PC-9 (cell line): ENCODE measurements at places on chromosomes 1 and 21. TPM values are rescaled to one million over a fixed set of nuclear protein-coding genes. Genes with fewer than 3 reads are reported as not detected.

GRCh38 chr1:55700359-55701130 lies 485.4 kb upstream of the USP24 start:
- no peaks in the 10 kb centered on the region for H3K27me3 ChIP-seq
- no peak overlapping the region for H3K27ac ChIP-seq
- no peaks in the 10 kb centered on the region for H3K36me3 ChIP-seq
- no peaks in the 10 kb centered on the region for H3K4me1 ChIP-seq

- no peak overlapping the region for H3K27ac ChIP-seq
- H3K4me1 ChIP-seq, result peaks cover 11% of the 10 kb centered on the region
- H3K36me3 ChIP-seq, result no peaks in the 10 kb centered on the region
- no peaks in the 10 kb centered on the region for H3K27me3 ChIP-seq
- no peak overlapping the region for H3K4me3 ChIP-seq
- DNase-seq, result no peak
Observed at GRCh38 chr1:207404849-207405525, 49.1 kb upstream of the CR2 start.

The SPRR2G gene
- not detected in 2 replicates for total RNA-seq

GRCh38 chr21:36945496-36946138 lies 20.9 kb downstream of the HLCS start:
- DNase-seq, result no peak
- no peaks in the 10 kb centered on the region for H3K4me1 ChIP-seq
- no peak overlapping the region for H3K27ac ChIP-seq
- H3K4me3 ChIP-seq, result no peak overlapping the region

DNA sequence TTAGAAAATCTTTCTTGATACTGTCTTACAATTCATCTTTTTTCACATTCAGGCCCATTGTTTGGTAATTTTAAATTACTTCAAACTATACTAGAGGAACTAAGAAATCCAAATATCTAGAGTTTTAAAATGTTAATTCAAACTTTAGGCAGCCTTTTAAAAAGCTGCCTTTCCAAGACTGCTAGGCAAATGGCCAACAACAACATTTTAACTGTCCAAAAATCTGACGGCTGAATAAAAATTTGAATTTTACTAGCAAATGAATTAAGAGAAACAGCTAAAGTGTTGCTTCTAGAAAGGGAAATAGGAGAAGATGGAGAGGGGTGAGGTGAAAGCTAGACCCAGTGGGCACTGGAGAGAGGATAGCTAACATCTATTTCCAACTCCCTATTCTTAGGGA lies 17.2 kb downstream of the DPYD start:
- no peak overlapping the region for H3K4me3 ChIP-seq
- peaks cover 17% of the 10 kb centered on the region for H3K4me1 ChIP-seq
- no peaks in the 10 kb centered on the region for H3K36me3 ChIP-seq
- DNase-seq, result no peak

The TMPRSS2 gene
- total RNA-seq, result 0.61 and 0.78 TPM in 2 replicates

The GPR153 gene
- total RNA-seq, result 7.9 and 8.0 TPM in 2 replicates

The TRAPPC10 gene
- total RNA-seq, result 24.0 and 27.2 TPM in 2 replicates

GRCh38 chr1:181424786-181425403 lies 58.4 kb upstream of the CACNA1E start:
- H3K36me3 ChIP-seq, result no peaks in the 10 kb centered on the region
- peak; percentile 60 for DNase-seq
- H3K27me3 ChIP-seq, result peaks cover 15% of the 10 kb centered on the region; the same call in 1 of the 2 replicates

- no peaks in the 10 kb centered on the region for H3K36me3 ChIP-seq
- DNase-seq, result no peak
- no peak overlapping the region for H3K4me3 ChIP-seq
- no peaks in the 10 kb centered on the region for H3K4me1 ChIP-seq
- no peak overlapping the region for H3K27ac ChIP-seq
Observed at GRCh38 chr1:66285618-66286270, 248.2 kb upstream of the SGIP1 start.

- DNase-seq, result no peak
- H3K27me3 ChIP-seq, result peaks cover 39% of the 10 kb centered on the region
- no peaks in the 10 kb centered on the region for H3K4me1 ChIP-seq
- no peak overlapping the region for H3K27ac ChIP-seq
Observed at GRCh38 chr1:34101151-34101550, 63.9 kb downstream of the CSMD2 start.
